ENCODE measurements at places on chromosomes 3 and 15.

DNA sequence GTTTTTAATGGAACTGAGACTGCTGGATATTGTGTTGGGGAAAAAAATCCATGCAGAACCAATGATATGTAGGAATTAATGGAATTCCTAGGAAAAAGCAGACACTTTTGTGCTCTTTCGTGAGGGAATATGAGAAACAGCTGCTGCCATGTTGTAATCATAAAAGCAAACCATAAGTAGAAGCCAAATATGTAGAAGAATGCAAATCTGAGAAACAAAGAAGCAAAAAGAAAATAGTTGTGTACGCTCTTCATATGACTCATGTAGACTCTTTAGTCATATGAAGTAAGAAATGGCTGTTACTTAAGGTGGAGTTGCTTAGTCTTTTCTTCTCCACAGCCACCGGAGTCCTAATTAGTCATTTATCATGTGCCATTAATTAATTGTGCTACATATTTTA lies 298.6 kb upstream of the ZNF717 start:
- no peak for DNase-seq

DNA sequence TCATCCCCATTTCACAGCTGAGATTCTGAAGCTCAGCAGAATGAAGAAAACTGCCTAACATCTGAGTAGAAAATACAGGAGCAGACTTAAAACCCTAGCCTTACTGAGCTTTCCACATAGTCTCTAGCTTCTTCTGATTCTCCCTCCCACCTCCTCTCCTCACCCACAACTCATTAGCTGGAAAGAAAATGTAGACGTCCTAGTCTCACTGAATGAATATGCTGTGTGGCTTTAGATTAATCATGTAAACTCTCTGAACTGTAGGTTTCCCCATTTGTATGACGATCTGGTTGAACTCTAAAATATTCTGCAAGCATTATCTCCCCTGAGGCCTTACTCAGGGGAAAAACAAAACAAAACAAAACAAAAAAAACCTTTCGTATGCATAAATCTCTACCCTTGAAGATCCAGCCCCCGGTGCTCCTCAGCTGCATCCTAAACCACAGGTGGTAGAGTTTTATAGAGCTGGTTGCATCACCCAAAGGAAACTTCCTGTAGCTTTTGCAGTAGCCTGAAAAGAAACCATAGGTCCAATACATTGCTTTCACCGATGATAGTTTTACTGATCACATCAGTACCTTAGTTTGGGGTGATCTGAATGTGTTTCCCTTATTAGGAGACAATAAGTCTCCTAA lies 40.6 kb downstream of the FOXB1 start:
- DNase-seq = no peak

DNA sequence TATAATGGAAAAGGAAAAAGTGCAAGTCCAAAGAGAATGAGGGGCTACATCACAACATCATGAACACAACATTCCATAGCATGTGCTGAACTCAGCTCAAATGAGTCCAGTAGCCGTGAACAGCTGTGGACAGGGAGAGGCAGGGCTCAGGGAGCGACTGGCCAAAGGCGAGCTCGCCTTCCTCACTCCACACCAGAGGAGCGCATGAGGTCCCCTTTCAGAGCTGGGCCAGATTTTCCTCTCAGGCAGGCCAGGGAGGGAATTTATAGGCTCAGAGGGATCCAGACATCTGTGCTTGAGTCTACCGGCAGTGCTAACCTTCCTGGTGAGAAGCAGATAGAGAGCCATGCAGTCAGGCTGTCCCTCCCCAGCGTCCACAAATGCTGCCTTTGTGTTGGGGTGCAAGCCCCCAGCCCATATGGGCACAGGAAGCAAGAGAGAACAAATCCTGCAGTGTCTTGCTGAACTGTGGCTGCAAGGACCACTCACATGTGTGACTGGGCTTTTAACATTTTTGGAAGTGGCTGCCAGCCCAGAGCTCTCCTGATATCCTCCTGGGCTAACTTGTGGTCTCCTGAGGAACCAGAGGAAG lies 32.5 kb downstream of the ARHGEF3 start:
- DNase-seq = no peak

DNA sequence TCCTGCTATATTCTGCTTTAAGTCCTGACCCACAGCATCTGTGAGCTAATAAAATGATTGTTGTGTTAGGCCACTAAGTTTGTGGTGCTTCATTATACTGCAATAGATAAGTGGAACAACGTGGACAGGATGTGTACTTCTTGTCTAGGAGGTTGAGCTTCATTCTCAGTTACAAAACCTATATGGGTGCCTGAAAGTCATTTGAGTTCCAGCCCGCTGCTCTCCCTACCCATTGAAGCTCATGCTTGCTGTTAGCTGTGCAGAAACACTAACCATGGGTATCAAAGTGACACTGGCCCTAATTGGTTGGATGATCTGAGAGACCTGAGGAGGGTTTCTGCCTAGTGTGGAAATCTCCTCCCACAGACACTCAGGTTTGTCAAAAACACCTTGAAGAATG lies 357.2 kb downstream of the PDCD6IP start:
- DNase-seq = no peak

GRCh38 chr3:121796970-121797369 lies 37.9 kb downstream of the IQCB1 start:
- DNase-seq = no peak
